ENCODE measurements at places on chromosomes 11 and 22.

DNA sequence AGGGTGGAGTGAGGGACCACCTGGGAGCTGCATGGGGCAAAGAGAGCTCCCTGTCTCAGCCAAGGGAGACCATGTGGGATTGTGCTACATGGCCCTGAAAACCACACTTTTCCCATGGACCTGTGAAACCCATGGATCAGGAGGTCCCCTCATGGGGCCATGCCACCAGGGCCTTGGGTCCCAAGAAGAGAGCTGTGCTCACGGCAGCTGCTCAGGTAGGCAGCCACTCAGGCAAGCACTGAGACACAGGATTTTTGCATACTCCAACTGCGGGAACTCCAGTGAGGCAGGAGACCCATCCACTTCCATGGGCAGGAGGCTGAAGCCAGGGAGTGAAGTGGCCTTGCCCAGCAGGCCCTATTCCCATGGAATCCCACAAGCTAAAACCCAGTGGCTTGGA lies 190.0 kb downstream of the KCNA4 start:
- no peak for DNase-seq

DNA sequence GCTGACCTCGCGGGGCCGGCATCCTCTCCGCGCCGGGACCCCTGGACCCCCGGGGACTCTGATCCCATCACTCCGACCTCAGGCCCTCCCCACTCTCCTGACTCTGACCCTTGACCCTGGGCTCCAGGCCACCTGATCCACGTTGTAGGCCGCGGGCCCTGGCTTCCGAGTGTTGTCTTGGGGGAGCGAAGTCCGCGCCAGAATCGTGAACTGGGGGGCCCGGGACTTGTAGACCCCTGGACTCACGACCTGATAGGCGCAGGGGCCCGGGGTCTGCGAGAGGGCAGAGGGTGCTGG lies 716 bp upstream of the TYMP start:
- DNase-seq: no peak

GRCh38 chr11:26095340-26095739 lies 236.6 kb upstream of the ANO3 start:
- no peak for DNase-seq

- DNase-seq: no peak
Measured at GRCh38 chr11:107688322-107688918, 23.4 kb downstream of the SLN start.

GRCh38 chr11:73334384-73335203 lies 26.5 kb downstream of the ARHGEF17 start:
- no peak for DNase-seq

- no peak for DNase-seq
Measured at GRCh38 chr22:32836280-32837123, 35.0 kb downstream of the TIMP3 start.

DNA sequence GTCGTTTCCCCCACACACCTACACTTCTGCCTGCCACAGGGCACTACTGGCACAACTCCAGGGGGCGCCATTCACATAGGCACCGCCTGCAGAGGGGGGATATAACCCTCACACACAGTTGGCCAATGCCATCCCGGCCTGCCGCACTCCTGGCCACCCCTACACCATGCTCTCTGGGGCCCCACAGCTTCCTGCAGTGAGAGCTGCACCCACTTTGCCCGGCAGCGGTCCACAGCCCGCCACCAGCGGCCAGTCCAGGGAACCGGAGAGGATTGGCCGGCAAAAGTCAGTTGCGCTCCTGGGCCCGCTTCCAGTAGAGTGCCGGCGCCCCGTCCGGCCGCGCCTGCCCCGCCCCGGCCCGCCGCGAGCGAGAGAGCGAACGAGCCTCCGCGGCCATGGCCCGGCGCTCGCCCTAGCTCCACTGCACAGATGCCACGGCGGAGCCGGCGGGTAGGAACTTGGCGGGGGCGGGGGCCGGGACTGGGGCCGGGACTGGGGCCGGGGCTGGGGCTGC lies 25.6 kb upstream of the SUSD2 start:
- DNase-seq: peak; percentile 13

- DNase-seq: no peak
Measured at GRCh38 chr11:111205632-111206385, 39.7 kb upstream of the POU2AF2 start.

DNA sequence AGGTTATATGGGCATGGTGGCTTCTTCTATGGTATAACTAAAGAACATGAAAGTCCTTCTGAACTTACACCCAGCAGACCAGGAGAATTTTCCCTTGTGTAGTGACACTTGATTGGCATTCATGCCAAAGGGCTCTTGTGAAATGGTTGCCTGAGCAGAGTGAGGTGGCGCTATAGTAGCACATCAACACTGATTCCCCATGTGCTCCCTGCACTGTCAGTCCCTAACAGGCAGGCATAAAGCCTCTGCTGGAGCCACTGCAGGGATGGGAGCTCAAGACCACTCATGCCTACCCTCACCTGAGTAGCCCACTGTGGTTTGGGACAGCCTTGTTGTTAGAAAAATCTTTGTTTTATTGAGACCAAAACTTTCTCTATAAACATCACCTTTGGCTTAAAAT lies 92.6 kb upstream of the LIN7C start:
- no peak for DNase-seq

DNA sequence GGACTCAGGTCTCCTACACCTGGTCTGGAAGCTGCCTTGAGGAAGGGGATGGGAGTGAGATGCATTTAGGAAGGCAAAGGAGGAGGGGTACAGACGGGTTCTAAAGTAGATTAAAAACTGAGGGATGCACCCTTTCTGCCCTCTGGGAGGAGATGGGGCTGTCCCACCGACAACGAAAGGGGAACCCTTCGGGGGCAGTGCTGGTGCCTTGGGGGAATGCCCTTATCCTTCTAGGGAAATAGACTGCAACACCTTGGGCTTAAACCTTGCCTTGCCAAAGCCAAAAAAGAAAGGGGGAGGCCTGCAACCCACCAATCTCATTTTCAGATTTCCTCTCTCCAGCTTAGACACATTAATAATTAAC lies 89.8 kb downstream of the PLEKHA7 start:
- DNase-seq: no peak

- no peak for DNase-seq
Measured at GRCh38 chr22:30266445-30267381, at the start of gene OSM. Gene OSM, minus strand, starts transcription at chr22:30266851. Its CDS starts 52 bp downstream, at chr22:30266799.

DNA sequence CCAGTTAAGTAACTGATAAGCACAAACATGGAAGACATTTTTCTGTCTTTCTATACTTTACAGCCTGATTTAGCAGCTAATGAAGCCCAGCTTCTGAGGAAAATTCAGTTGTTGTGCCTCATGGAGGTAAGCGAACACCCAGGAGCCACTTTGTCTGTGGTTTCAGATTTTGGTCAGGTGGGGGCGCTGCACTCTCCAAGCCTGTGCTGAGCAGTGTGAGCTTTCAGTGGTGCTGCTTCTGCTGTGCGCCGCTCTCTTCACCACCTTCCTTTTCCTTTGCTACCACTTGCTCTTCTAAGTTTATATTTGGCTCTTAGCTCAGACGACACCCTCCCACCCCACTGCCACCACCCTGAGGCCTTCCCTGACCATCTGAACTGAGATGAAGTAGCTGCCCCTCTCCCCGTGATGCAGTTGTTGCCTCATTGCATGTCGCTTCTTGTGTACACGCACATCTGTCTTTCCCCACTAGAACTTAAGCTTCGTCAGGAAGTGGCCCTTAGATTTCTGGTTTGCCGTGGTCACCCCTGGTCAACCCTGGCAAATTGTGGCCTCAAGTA lies 14.0 kb downstream of the PSMD13 start:
- no peak for DNase-seq
